H7 (cell line): ENCODE measurements at places on chromosomes 7 and 10. TPM values are rescaled to one million over a fixed set of nuclear protein-coding genes. Genes with fewer than 3 reads are reported as not detected.
A peak's percentile ranks its signal among the peaks of the same experiment; 100 is the strongest.

- no peak for DNase-seq
These were observed 89.8 kb downstream of the KIAA1549 start for GRCh38 chr7:138891446-138891810.

PRKG1 gene
- 7.3 and 8.9 TPM in 2 replicates for total RNA-seq

- no peak for DNase-seq
These were observed 53.6 kb upstream of the AGR3 start for GRCh38 chr7:16935341-16935735.

GRCh38 chr10:30392564-30392990, 41.4 kb upstream of the MAP3K8 start:
- DNase-seq, result peak; percentile 93

DNA sequence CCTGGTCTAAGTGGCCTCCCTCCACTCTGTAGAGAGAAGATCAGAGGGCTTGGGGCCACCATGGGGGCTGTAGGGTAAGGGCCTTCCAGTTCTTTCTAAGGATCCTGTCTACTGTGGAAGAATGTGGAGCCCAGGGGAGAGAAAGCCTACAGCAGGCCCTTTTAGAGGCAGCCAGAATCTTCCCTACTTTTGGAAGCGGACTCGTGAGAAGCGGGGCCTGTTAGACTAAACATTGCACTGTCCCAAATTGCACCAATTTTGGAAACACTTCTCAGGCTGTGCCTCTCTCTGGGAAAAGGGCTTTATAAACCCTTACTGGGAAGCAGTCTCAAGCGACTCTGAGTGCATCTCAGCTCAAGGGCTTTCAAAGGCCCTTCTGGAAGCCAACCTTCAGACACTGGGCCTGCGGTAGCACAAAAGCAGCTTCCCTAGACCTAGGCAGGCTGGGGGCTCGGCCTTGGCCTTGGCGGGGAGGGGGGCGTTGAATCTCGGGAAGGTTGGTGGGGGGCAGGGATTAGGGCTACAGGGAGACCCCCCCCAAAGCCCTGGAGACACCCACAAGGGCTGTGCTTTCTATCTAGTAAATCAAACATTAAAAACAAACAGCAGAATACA, 298.1 kb downstream of the GFRA1 start:
- peak; percentile 24 for DNase-seq

- DNase-seq, result no peak
These were observed 42.3 kb downstream of the AKR1E2 start for GRCh38 chr10:4868357-4868657.

ITIH5 gene
- 0.67 and 1.9 TPM in 2 replicates for total RNA-seq

GRCh38 chr7:50358041-50358705, 53.7 kb downstream of the IKZF1 start:
- no peak for DNase-seq

KLF14 gene
- 0.07 TPM in 1 of 2 replicates, not detected in the other for total RNA-seq

PTEN gene
- total RNA-seq, result 25.5 and 53.6 TPM in 2 replicates

- DNase-seq, result no peak
These were observed 250.6 kb downstream of the BBS9 start for GRCh38 chr7:33379891-33380525.

- peak; percentile 87 for DNase-seq
These were observed 535 bp downstream of the BTRC start for GRCh38 chr10:101354328-101355071.

DNA sequence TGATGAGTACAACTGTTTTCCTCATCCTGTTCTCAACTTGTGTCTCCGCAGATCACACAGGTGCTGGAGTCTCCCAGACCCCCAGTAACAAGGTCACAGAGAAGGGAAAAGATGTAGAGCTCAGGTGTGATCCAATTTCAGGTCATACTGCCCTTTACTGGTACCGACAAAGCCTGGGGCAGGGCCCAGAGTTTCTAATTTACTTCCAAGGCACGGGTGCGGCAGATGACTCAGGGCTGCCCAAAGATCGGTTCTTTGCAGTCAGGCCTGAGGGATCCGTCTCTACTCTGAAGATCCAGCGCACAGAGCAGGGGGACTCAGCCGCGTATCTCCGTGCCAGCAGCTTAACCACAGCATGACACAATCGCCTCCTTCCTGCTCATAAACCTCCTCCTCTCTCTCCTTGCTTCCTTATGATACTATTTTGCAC, 126.7 kb upstream of the PRSS58 start:
- DNase-seq, result no peak

SPDYE2B gene
- total RNA-seq, result not detected in 2 replicates

- no peak for DNase-seq
These were observed 23.0 kb upstream of the SNX13 start for GRCh38 chr7:17963281-17963680.

FXYD4 gene
- total RNA-seq, result not detected in 2 replicates

GRCh38 chr10:98349508-98349922, 65.5 kb downstream of the PYROXD2 start:
- no peak for DNase-seq

DNA sequence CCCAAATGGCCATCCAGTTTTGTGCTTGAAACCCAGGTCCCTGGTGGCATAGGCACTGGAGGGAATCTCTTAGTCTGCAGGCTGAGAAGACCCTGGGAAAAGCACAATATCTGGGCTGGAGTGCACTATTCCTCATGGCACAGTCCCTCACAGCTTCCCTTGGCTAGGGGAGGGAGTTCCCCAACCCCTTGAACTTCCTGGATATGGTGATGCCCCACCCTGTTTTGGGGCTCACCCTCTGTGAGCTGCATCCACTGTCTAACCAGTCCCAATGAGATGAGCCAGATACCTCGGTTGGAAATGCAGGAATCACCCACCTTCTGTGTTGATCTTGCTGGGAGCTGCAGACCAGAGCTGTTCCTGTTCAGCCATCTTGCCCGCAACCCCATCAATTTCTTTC, 19.8 kb upstream of the NAMPT start:
- no peak for DNase-seq

DNA sequence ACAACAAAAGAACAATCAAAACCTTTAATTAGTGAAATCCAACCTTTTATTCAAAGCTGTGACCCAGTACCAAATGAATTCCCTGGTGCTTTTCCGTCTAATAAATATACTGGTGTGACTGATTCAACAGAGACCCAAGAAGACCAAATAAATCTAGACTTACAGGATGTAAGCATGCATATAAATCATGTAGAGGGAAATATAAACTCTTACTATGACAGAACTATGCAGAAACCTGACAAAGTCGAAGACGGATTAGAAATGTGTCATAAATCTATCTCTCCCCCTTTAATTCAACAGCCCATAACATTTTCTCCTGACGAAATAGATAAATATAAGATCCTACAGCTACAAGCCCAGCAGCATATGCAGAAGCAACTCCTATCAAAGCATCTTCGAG, 540.6 kb upstream of the TEX47 start:
- DNase-seq, result no peak

GRCh38 chr10:97532935-97533671, 34.4 kb downstream of the UBTD1 start:
- DNase-seq, result peak; percentile 82

DNA sequence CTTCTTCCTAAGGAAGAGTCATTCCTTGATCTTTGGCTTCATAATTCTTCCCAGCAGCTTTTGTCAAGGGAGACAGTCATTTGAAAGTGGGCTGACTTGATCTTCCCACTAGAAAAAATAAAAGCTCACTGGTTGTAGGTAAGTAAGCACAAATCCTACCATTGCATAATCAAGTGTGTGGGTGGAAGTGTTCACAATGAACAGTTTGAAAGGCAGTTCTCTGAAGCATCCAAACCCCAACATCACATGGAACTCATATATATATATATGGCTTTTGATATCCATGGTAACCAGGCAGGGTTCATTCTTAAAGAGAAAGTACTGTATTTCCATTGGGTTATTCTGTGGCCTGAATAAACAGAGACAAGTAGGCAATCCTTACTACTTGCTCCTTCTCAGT, 51.6 kb downstream of the ARMH3 start:
- no peak for DNase-seq

DNA sequence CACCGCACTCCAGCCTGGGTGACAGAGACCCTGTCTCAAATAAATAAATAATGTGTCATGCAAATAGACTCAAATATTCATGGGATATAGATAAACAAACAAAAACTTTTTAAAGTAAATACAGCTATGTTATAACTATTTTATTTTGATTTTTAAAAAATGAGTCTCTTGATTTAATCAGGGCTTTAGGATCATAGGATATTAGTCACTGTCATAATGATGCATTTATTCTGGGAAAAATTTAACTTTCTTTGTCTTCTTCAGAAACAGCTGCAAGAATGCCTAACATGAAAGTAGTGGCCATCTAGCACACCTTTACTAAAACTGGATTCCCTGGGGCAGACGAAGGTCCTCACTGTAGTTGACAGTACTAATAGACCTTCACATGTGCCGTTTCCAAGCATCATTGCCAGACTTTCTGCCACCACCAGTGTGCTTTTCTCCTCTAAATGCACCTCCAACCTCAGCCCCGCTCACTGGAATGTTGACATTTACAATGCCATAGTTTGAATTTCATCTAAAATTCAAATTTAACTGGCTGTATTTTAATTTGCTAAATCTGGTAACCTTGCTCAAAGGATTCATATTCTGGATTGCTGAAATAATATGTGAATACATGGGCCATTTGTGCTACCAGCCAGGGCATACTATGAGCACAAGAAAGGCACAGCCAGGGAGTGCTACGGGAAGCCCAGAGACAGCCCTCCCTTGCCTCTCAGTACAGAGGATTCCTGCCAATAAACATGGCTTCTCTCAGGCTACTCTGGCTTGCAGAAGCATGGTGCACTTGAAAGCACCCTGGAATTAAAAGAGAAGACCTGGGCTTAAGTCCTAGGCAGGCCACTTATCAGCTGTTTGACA, 63.4 kb upstream of the ADO start:
- no peak for DNase-seq

DNA sequence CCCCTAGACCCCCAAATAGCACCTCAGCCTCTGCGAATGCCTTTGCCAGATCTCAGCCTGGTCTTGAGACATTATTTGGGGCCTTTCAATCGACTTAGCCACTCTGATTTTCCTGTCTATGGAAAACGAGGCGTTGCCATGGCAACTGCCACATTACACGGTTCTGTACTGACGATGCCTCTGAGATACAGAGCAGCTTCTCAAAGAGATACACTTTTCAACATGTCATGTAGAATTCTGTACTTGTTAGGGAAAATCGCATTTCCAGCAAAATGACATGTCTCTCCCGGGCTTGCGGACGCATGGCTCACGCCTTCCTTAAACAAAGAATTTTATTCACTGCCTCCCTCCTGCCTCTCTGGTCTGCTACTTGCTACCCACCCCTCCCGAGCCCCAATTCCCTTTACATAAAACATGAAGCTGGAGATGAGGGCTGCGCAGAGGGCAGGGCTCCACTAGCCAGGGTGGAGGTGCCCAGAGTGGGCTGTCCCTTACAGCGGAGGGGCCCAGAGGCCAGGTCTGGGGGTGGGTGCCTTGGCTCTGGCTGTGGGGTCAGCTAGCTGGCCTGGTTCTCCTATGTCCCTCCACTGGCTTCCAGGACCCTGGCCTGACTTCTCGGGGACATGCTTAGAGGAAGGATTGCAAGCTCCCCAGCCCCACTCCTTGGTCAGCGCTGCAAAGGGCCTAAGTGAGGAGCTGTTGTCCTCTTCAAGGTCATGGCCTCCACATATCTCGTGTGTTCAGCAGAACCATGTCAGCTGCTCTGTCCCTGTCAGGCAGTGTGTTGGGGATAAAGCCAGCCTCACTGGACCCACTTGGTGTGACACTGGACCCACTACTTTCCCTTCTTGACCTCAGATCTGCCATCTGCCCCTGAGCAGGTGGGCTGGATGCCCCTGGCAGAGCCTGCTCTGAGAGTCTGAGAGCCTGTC, 342.5 kb downstream of the RPS24 start:
- DNase-seq, result no peak

GRCh38 chr7:6651851-6652445, 14.8 kb downstream of the ZNF316 start:
- peak; percentile 30 for DNase-seq

BAIAP2L1 gene
- total RNA-seq, result 16.6 and 24.9 TPM in 2 replicates

GRCh38 chr10:24721229-24722106, 2.2 kb downstream of the ARHGAP21 start:
- DNase-seq, result peak; percentile 39

DNA sequence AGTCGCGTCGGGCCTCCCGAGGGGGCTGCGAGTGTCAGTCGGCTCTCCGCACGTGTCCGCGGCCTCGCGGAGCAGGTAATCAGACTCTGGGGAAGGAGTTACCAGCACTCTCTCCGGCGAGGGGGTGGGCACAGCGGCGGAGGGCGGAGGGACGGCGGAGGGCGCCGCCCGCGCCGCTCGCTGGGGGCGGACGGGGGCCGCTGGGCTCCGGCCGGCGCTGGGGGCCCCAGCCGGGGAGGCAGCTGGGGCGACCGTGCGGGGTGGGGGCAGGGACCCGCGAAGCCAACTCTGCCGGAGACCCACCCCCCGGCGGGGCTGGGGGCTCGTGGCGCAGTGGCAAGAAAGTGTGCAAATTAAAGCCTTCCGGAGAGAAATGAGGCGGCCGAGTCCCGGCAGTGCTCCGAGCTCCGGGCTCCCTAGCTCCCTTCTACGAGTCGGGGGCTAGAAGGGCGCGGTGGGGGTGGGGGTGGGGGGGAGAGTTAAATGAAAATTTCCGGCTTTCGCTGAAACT, at the start of gene CDK6:
CDK6 (minus strand) TSS at position 85 of the 511 bp plus-strand sequence. CDS start 3,250 bp downstream, outside the sequence.
- peak; percentile 84 for DNase-seq

CFAP46 gene
- total RNA-seq, result 0.59 and 0.70 TPM in 2 replicates

GRCh38 chr10:47058032-47058702, 146.9 kb downstream of the PTPN20 start:
- DNase-seq, result no peak

DNA sequence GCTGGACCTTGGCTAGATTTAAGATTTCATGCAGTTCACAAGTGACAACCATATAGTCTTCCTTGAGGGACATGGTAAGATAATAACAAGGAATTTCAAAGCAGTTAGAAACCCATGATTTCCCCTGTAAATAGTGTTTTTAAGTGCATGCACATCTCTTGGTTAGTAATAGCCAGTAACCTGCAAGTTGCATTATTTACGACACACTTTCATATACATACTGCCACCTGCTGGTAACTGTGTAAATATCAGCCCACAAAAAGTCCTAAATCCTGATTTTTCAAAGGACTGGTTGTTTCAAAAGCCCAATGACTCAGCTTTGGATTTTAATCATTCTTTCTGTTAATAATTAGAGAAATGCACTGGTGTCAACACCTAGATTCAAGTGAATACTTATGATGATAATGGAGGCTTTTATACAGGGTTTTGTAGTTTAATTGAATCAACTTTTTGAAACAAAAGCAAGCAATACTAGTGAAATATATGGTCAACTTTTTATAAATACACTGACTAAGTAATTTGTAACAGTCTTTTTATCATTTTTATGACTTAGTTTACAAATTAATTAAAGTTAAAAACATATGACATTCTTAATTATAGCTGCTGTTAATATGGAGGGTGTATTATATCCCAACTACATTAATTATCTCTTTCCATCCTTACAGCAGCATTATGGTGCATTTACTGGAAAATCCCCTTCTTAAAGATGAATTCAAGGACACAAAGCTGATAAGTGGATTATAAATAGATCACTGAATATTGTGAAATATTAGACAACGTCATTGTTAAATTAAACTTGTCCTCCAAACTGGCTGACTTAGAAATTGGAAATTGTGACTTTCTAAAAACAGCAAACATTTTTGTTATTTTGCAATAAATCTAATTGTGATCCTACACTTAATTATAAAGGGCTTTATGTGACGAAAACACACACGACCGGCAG, 367.7 kb upstream of the SEMA3D start:
- DNase-seq, result peak; percentile 1
